ENCODE measurements at places on chromosomes 11 and 22. TPM values are rescaled to one million over a fixed set of nuclear protein-coding genes. Genes with fewer than 3 reads are reported as not detected.

GRCh38 chr11:70623906-70624597, 225.7 kb downstream of the CTTN start:
- no peak for DNase-seq

GRCh38 chr11:34292111-34292510, 65.7 kb downstream of the ABTB2 start:
- no peak for DNase-seq

GRCh38 chr22:49554296-49554625, 273.4 kb downstream of the BRD1 start:
- no peak for DNase-seq

- no peak for DNase-seq
Measured at GRCh38 chr11:107682572-107682971, 29.3 kb downstream of the SLN start.

DNA sequence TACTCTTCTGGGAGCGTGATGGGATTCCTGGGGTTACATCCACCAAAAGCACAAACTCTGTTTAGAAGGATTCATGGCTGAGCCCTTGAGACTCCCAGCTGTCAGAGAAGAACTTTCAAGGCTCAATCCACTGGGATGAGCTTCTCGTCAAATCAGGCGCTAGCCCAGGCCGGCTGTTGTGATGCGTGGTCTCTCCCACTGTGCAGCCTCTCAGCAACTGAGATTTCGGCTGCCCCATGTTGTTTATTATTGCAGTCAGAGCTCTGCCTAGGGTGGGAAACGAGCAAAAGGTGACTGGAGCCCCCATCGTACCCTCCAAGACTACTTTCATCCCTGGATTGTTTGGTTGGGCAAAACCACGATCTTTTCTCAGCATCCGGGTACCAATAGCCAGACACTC, 251.6 kb downstream of the ETS1 start:
- no peak for DNase-seq

- DNase-seq = peak; percentile 68
Measured at GRCh38 chr11:122108192-122108799, 7.7 kb downstream of the BLID start.

GRCh38 chr11:74896311-74896710, 52.6 kb downstream of the XRRA1 start:
- DNase-seq = no peak

DNA sequence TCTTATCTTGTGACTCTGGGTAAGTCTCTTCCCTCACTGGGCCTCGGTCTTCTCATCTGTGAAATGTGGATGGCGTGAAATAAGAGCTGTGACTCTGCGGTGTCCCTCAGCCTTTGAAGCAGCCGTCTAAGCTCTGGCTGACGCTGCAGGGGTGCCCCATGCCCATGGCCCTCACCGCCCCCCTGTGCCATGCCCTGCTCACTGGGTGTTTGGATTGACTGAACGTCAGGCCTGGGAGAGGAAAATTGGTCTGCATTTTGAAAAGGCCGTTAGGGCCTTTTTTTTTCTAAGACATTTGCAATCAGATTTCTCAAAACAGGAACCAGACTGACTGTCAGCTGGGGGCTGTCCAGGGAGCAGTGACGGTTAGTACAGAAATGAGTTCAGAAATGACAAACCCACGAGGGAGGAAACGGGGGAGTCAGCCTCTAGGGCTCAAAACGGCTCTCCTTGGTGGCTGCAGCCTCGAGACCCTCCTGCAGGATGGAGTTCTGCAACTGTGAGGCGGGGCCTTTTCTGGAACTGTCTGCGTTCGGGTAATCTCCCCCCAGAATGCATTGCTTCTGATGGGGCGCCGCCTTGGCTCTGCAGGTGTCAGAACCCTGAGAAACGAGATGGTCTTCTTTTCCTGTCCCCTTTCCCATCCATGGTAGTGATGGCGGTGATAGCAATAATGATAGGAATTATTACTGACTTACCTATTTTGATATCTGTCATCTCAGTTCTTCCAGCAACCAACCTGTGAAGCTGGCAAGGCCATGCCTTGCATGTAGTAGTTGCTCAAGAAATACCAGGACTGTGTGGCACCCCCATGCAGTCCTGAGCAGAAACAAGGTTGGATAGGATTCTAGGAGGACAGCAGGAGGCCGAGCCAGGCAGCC, 2.0 kb downstream of the GRK2 start:
- no peak for DNase-seq

- no peak for DNase-seq
Measured at GRCh38 chr11:97684486-97685439, 1295.0 kb downstream of the JRKL start.

The CHRDL2 gene
- not detected for total RNA-seq

- no peak for DNase-seq
Measured at GRCh38 chr11:78395597-78395996, 22.0 kb downstream of the GAB2 start.

DNA sequence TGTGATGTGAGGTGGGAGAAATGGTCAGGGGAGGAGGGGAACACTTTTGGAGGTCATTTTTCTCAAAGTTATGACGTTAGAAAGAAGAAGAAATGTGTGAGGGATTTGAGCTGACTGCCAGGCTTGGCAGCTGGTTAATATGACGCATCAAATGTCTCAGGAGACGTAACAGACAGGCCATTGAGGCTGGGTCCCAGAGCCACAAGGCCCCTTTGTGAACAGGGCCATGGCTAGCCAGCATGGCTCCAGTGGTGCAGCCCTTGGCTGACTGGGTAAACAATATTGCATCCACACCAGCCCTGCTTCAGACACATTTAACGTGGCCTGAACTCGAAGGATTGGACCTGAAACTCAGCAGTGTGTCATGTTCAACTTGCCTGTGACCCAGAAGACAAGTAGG, 34.3 kb downstream of the AMOTL1 start:
- DNase-seq = peak; percentile 46

- no peak for DNase-seq
Measured at GRCh38 chr11:105156231-105156630, 16.7 kb upstream of the CARD18 start.

DNA sequence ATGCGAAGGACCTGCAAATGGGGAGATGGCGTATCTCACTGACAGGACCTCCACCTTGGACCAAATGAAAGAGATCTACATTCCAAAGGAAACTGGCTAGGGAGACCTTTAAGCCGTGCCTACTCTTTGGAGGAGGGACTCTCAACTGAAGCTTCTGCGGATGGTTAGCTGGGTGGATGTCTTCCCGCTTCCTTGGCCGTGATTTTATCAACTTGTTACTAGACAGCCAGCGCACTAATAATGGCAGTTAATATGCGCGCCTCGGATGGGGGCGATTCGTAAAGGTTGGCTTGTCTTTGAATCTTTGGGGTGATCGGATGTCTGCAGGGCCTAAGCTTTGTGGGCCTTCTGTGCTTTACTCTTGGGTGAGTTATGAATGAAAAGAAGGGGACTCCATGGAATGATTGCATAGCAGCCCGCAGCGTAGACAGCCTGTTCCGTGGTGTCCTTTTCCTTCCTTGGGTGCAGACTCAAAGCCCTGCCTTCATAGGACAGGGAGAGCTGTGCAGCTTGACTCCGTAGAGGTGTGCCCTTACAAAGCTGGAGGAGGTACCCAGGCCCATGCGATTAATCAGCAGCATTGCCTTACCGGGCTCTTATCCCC, 1.5 kb downstream of the ZNRF3 start:
- no peak for DNase-seq

DNA sequence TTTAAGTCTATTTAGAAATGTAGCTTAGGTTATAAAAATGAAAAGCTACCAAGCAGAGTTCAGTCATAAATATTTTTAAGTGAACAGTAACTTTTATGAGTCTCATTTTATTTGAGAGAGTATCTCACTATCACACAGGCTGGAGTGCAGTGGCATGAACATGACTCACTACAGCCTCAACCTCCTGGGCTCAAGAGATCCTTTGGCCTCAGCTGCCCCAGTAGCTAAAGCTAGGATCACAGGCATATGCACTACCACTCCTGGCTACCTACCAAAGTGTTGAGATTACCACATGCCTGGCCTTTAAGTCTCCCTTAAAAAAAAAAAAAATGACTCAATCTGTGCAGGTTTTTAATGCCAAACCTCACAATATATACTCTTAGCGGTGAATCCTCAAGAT, 34.7 kb upstream of the CLNS1A start:
- DNase-seq = peak; percentile 78

DNA sequence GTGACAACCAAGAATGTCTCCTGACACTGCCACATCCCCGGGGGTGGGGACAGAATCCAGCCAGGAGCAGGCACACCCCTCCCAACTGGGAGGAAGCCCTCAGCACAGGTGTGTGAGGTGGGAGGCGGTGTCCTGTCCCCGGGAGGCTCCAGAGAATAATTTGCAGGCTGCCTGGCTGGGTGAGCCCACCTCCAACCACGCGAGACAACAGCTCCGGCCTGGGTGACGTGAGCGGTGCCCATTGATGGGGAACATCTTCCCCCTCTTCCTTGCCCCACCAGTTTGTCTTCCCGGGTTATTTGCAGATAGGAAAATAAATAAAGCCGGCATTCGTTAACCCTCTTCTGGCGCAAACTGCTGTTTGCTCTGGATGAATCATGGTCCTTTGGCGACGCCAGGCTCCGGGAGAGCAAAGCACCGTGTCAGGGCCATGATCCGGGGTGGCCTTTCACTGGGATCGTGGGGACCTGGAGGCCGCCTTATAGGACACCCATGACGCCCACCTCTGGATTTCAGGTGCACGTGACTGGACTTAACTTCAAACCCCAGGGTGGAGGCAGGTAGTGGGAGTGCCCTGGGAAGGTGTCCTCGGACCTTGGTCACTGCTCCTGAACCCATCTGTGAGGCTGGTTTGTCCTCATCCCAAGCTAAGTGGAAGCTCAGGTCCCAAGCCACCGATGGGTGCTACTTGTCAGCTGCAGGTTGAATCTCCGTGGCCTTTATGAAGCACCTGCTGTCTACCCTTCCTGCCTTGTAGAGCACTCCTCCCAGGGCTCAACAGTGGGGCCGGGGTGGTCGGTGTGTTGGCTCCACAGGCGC, 13.9 kb downstream of the CCND1 start:
- DNase-seq = peak; percentile 46

GRCh38 chr11:13298765-13299164, 21.2 kb downstream of the BMAL1 start:
- no peak for DNase-seq

DNA sequence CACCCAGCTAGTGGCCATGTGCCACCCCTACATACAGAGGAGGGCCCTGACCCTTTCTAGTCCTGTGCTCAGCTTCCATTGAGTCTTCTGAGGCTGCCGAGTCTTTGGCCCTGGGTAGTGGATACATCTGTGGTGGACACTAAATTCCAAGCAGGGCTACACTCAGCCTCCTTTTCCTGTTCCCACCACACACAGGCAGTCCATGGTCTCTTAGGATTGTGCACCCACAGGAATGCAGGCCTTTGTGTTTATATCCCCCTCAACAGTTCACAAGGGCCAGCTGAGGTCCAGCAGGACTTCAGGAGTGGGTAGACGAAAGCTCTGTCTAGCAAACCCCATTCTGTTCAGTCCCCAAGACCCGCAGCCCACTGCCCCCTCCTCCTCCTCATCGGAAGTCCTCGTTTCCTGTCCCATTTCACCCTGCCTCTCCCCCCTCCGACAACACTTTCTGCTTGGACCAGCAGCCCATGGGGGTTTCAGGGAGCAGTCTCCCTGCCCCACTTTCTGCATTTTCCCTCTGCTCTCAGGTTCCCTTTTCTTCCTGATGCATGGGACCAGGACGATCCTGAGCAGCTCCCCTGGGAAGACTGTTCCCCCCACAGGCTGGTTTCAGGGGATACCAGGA, 91.8 kb downstream of the SWAP70 start:
- DNase-seq = peak; percentile 89

GRCh38 chr11:130623670-130624668, 175.5 kb downstream of the ADAMTS15 start:
- no peak for DNase-seq

DNA sequence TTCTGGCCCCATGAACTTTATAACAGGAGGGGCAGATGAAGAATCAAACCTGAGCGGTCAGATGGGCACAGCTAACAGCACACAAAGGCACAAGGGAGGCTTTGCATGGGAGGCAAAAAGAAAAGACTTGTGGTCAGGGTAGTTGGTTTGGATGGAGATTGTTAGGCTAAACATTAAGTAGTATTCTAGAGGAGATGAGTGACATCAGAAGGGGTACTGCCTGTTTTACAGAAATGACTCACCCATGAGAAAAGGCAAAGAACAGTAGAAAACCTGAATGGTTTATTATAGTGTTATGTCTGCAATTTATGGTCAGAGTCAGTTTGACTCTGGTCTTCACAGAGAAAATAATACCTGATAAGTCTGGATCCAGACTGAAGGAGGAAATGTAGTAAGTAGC, 129.8 kb upstream of the KIRREL3 start:
- DNase-seq = no peak

DNA sequence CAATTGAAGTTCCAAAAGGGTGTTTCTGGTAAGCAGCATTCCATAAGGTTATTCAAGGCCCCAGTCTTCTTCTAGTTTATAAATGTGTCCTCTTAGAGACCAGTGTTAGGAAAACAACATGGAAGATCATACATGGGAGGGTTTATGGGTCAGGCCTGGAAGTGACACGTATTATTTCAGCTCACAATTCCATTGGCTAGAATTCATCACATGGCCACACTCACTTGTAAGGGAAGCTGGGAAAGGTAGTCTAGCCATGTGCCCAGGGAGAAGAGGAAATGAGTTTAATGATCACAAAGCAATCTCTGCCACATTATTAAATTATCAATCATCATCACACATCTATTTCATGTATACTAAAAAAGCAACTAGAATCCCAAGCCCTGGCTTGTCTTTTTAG, 181.7 kb upstream of the TBCEL start:
- no peak for DNase-seq

The APOL5 gene
- not detected for total RNA-seq

The PHOX2A gene
- not detected for total RNA-seq

The BTG4 gene
- not detected for total RNA-seq

The SHANK2 gene
- under 0.01 TPM for total RNA-seq

- DNase-seq = peak; percentile 48
Measured at GRCh38 chr11:93396316-93396715, 65.8 kb downstream of the DEUP1 start.

DNA sequence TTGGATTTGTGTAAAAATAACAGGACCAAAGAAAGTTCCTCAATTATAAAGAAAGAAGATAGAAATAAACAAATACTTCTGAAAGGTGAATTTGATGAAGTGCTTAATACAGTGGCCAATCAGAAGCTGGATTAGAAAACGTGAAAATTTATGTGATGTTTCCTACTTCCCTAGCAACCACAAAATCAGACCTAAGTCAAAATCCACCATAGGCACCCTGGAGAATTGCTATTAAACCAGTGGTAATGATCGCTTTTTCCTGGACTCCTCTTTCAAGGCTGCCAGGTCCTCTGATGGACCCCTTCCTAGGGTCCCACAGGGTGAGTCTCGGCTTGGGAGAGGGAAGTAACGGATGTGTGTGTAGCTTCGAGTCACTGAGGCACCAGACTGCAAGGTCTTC, 9.6 kb downstream of the WT1 start:
- no peak for DNase-seq

DNA sequence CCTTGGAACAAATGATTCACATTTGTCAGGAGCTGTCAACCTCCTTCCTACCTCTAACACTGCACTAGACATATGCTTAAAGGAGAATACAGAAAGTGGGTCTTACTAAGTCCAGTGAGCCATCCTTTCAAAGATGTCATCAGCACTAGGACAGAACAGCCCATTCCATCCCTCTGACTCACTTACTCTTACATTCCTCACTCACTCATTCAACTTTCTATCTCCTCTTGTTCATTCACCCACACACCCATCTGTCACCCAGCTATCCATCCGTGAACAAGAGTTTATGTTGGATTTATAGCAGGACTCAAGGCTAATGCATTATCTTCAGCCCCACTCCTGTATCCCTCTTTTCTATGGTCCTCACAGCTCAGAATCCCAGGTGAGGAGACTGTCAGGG, 9.1 kb downstream of the INSC start:
- DNase-seq = peak; percentile 8

The MMP27 gene
- total RNA-seq = not detected
